ENCODE measurements at places on chromosomes 3 and 15.

- DNase-seq: no peak
These were observed 182.6 kb downstream of the STAC start for GRCh38 chr3:36562945-36563344.

DNA sequence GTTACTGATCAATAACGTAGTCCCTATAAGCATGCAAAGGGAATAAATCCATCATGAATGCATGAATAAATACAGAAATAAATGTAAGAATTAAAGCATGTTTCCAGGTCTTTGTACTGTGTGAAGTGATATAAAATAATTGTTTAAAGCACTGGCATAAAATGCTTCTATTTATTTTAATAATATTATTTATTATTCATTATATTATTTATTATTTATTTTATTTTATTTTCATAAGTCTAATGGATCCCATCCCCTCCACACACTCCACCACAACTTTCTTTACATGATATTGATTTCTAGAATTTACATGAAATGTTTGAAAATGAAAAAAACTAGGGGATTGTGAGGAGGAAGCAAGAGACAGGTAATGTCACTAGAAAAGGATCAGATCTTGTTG lies 73.5 kb downstream of the MCF2L2 start:
- DNase-seq: no peak

DNA sequence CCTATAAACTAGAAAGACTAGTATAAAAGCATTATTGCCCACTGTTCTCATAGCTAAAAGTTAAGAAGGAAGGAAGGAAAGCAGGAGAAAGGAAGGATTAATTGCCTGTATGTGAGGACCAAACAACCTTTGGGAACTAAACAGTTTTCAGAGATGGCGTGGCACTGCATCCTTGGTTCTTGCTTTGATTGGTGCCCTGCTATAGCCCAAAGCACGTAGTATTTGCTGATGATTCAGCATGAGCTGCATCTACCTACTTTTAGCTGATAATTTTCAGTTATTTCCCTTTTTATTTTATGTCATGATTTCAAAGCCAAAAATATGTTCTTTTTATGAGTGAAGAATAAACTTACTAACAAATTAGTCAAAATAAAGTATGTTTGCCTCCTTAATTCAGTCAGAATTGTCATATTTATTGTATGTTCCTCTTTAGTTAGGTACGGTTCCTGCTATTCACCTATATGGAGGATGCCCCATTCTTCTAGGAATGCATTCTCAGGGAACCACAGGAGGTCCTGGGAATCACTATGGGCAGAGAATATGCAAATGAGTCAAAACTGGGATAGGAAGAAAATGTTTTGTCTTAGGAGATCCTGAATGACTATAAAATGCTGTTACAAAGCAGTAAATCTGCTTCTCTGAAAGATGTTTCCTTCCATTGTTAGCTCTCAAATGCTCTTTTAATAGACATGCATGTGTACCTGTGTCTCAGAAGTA lies 65.4 kb upstream of the THSD4 start:
- no peak for DNase-seq

- no peak for DNase-seq
These were observed 47.3 kb downstream of the GMPS start for GRCh38 chr3:155917781-155918180.

GRCh38 chr3:171841620-171842000 lies 1.5 kb upstream of the TMEM212 start:
- no peak for DNase-seq

DNA sequence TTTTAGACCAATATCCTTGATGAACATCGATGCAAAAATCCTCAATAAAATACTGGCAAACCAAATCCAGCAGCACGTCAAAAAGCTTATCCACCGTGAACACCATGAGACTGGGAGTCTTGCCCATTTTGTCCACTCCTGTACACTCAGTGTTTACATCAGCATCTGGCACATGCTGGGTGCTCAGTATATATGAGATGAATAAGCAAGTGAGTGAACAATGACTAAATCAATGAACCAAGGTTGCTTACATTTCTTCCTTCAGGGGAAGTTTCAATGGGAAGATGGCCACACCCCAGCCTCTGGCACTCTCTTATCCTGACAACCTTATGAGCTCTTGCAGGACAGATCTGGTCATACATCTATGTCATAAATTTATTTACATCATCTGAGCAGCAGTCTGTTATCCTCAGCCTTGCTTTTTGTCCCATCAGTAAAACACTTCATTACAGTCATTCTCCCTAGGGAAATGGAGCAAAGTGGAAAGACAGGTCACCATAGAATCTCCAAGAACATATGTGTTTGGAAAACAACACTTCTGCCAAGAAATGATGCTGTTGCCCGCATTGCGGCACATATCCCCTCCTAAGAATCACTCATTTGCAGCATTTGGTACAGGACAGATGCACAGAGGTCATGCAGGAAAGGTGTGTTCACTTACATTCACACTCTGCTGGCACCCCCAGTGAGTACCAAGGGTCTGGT lies 171.8 kb upstream of the EIF1B start:
- no peak for DNase-seq

- no peak for DNase-seq
These were observed 329.7 kb downstream of the RORA start for GRCh38 chr15:60899322-60899966.

- DNase-seq: no peak
These were observed 408.0 kb downstream of the NAALADL2 start for GRCh38 chr3:175267121-175267531.

GRCh38 chr3:21238661-21239060 lies 512.3 kb downstream of the ZNF385D start:
- no peak for DNase-seq

- DNase-seq: no peak
These were observed 64.2 kb downstream of the LIPC start for GRCh38 chr15:58495891-58496408.

GRCh38 chr3:101154401-101154800 lies 161.2 kb upstream of the ABI3BP start:
- no peak for DNase-seq

- no peak for DNase-seq
These were observed 26.4 kb downstream of the FGD5 start for GRCh38 chr3:14845180-14845579.

GRCh38 chr3:32340039-32340438 lies 51.6 kb upstream of the CMTM7 start:
- DNase-seq: no peak

Data from glutamatergic neuron (in vitro differentiated cells).